ENCODE measurements at places on chromosomes 3 and 15.

DNA sequence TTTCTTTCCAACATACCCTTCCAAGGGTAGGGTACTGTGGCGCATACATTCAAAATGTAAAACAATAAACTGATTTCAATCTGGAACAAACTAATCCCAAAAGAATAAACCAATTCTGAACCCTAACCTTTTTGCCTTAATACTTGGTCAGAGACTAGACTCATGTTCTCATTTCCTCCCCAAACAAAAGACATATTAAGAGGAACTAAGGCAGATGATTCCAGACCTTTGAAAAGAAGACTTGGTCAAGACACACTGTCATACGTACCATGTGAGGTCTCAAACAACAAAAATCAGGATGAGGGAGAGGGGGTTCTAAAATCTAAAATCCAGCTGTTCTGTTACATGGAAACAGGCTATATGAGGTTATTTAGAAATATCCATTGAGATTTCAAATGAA, 102.1 kb downstream of the RFTN1 start:
- no peak for DNase-seq

- DNase-seq: peak; percentile 19
These were observed 165.1 kb downstream of the PPM1L start for GRCh38 chr3:160921020-160921635.

- no peak for DNase-seq
These were observed 22.5 kb upstream of the SPTSSB start for GRCh38 chr3:161393803-161394202.

GRCh38 chr3:63584681-63585080, 67.8 kb upstream of the SNTN start:
- DNase-seq: no peak

DNA sequence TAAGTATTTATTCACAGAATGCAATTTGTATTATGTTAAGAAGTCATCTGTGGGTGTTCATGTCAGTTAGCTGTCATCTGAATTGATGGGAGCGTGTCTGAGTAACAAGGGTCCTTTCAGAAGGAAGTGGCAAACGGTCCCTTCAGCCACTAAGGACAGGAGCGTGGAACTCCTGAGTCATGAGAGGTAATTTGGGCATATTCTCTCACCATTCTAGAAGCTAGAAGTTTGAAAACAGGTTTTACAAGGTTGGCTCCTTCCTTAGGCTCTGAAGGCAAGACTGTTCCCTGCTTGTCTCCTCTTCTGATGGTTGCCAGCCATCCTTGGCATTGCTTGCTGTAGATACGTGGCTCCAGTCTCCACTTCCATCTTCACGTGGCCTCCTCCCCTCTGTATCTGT, 19.7 kb downstream of the ABHD2 start:
- no peak for DNase-seq
